T47D (cell line): ENCODE measurements at places on chromosomes 11 and 22.

DNA sequence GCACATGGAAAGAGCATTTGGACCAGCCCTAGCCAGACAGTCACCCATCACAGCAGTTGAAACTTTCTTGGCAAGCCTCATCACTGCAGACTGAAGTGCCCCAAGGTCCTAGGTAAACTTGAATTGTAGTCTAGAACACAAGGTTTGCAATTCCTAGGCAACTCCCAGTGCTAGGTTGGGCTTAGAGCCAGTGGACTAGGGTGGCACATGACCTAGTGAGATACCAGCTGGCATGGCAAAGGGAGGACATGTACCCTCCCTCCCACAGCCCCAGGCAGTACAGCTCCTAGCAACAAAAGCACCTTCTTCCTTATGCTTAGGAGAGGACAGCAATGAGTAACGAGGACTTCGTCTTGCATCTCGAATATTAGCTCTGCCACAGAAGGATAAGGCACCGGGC lies 889.5 kb downstream of the JRKL start:
- DNase-seq = no peak

DNA sequence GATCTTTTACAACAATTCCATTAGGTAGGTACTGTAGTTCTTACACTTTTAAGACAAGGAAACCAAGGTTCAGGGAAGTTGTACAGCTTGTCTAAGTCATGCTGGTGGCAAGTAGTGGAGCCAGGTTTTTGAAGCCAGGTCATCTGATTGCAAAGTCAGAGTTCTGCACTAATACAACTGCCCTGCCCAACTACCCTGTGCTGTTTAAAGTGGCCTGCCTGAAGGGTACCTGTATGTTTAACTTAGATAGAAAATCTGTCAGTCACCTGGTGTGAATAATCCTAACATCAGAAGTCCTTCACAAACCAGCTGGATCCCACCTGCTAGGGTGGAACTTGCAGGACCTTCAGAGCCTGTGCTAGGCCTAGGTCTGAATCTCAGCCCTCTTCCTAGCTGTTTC lies 44.2 kb downstream of the ARFGAP2 start:
- DNase-seq = no peak

DNA sequence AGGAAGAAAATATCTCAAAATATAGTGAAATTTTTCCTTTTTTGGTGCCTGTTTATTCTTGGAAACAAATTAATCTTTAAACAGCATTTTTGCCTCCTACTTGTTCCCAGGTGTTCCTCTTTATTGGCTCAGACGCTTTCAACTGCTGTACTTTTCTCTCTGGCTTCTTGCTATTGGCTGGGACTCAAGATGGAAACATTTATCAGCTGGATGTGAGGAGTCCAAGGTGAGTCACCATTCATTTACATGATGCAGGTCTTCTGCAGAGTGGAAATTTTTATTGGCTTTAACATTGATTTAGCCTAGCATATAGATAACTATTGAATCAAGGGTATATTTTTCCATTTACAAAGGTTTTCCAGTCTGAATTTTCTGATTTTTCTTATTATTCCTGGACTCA lies 34.4 kb upstream of the DNAJB13 start:
- no peak for DNase-seq

DNA sequence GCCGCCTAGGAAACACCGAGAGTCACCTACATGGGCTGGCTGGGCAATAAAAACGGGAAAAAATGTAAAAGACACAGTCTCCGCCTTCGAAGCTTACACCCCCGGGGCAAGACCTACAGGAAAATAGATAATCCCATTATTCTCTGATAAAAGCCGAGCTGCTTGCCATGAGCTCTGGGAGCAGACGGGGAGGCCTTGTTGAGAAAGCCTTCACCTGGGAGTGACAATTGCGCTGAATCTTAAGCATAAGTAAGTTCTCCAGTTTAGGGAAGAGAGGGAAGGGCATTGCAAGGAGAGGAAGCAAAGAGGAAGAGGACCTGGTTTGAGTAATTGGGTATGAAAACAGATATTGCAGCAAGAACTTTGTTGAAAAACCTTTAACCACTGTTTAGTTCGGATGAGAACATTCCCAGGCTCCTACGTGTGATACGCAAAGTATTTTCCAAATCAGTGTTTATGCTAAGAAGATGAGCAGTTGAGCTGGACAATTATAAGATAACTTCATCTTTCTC lies 813 bp upstream of the BTBD10 start:
- DNase-seq = no peak

DNA sequence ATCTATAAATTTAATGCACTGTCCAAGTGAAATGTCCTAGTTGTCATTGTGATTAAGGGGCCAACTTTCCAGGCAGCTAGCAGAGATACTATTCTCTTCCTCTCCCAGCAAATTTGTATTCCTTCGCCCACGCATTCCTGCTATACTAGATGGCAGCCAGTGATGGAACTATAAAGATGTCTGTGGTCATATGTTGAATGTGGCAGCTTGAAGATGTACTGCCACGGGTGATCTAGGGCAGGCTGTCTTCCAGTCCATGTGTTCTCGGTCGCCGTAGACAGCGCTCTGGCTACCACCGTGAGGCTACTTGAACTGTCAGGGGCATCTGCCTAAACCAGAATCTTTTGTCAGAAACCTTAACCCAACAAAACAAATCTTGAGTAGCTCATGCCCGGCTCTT lies 8.3 kb upstream of the SIDT2 start:
- no peak for DNase-seq

DNA sequence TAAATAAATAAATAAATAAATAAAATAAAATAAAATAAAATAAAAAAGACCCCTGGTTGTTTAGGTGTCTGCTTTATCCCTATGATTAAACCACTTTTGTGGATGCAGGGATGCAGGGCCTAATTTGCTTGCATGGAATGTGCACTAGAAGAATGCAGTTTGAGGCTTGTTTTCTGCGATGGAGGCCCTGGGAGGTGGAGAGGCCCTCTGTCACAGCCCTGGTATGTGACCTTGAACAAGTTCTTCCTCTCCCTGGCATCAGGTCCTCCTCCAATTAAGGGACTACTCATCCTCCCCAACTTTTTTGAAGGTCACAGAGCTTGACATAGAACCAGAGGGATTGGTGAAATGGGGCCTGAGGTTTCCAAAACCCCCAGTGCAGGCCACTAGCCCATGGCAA lies 22.7 kb downstream of the KCNJ4 start:
- no peak for DNase-seq

GRCh38 chr22:17342361-17342760 lies 26.9 kb upstream of the CECR2 start:
- DNase-seq = no peak

DNA sequence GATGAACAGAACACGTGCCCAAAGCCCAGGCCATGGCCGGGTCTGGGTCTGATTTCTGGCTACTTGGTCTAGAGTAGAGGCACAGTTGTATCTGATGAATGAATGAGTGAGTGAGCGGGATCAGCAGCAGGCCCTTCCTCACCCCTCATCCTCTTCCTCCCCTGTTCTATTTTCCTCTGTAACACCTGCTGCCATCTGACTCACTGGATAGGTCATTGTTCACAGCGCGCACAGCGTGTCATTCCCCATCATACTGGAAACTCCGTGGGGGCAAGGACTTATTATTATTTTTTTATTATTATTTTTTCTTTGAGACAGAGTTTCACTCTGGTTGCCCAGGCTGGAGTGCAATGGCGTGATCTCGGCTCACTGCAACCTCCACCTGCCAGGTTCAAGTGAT lies 13.9 kb downstream of the NCF4 start:
- no peak for DNase-seq

DNA sequence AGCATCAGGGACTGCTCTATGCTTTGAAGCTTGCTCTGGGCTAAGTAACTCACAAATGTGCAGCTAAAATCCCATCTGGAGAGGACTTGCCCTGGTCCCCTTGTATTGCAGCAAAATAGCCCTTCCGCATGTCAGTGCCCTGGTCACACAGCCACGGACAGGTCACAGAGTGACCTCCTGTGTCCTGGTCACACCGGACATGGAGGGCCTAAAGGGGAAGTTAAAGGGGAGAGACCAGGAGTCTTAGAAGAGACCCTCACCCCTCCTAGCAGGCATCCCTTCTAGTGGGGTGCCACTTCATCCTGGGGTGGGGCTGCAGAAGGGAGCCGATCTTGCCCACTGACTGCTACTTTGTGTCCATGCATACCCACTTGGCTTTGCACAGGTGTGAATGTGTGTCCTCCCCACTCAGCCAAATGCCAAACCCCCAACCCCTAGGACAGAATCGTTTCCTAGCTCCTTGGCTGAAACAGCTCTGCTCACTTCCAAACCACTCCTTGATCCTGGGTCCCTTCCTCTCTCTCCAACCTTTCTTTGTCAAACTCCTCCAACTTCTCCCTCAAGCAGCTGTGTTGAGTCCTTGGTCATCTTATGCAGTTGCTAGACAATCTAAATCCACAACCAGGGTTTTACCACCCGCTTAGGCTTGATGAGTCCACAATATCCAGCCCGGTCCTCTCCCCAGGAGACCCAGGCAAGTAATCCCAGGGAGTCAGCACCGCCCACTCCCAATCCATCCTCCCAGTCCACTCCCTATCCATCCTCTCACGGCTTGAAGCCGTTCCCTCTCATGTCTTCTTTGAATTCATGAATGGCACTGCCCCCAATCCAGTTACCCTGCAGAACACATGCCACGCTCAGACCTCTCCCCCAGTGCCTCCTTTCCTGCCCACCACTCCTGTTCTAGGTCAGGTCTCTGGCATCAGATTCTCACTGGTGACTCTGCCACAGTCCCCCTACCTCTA lies 3.3 kb upstream of the FXYD6 start:
- DNase-seq = no peak

DNA sequence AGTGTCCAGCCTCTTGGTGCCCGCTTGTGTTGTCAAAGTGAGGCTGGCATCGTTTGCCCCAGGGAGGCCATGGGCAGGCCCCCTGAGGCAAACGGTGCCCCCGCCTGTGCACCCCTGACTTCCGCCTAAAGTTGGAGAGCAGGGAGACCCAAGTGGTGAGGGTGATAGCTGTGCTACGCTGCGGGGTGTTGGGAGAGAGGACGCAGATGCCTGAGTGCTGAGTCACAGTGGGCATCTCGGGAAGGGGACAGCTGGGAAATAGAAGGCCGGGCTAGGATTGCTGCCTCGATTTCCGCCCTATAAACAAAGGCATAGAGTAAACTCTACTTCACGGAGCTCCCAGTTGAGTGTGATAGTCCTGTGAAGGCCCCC lies 5.8 kb downstream of the GRIK4 start:
- DNase-seq = no peak

- DNase-seq = peak; percentile 19
Measured at GRCh38 chr11:61297746-61298145, 2.6 kb upstream of the VWCE start.

DNA sequence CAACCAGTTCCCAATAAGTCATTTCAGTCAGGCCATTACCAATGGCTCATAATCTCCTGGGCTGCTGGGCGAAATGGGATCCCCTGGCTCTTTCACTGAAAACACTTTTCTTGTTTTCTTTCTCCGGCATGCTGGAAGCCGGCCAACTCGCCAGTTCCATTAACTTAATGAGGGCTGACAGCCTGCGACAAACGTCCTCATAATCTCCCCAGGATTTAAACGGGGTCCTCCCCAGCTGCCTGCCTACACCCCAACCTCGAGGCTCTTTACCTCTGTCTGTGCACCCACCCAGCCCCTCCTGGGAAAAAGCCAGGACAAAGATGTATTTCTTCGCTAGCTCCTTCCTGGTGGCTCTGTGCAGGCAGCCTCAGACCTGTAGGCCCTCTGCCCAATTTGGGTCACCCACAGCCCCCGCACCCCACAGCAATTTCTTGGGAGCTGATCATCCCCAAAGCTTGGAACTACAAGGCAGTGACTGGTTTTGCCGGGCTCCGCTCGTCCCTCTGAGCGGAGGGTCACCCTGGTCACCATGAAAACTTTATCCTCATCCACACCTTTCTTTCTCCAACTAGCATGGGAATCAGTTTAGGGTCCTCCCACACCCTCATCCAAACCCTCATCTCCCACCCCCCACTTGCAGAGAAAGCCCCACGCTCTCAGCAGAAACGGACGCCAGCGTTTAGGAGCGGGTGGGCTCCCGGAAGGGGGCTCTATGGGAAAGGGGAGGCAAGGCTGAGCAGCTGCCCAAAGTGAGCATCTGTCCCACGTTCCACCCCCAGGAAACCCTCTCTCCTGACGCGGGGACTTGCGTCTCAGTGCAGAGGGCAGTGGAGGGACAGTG lies 51.1 kb upstream of the KCNQ1OT1 start:
- no peak for DNase-seq

DNA sequence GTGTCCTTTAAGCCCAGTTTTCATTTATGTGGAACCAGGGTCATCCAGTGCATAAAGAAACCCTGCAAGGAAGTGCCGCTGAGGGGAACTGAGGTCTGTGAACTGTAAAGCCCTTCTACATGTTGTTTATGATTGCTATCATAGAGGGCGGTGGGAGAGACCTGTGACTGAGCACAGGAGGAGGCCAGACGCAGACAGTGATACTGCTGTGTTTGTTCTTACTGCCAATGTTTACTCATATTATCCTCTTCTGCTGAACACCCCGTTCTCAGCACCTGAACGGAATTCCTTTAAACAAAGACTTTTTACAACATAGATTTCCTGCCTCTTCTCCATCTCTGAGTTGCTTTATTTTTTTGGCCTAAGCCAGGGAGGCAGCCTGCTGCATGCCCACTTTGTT lies 967 bp upstream of the GALNT18 start:
- no peak for DNase-seq

GRCh38 chr22:49019737-49020713 lies 807.6 kb downstream of the BRD1 start:
- no peak for DNase-seq

DNA sequence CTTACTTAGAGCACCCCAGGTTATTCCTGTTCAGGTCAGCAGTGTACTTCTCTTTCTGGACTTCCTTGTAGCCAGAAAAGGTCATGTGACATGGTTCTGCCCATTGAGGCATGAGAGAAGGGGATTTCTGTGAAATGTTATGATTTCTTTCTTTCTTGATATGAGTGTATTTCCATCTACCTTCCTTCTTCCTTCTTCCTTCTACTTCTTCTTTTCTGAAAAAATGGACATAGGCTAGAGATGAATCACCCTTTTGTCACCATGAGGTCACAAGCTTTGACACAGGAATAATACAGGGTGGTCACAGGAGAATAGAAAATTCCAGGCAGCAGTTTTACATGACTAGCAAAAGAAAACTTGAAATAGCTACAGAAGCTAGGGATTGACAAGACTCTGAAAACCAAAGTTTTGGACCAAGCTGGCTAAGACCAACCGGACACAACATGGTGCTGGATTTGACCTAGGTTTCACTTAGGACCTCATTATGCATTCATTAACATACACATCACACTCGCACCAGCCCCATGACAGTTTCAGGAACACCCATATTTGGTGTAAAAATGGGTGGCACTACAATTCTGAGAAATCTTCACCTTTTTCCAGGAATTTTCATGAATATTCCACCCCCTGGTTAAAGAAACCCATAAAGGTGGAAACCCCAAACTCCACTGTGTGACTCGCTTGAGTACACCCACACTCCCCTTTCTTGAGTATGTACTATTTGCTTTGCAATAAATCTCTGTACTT lies 21.2 kb upstream of the MAP6 start:
- DNase-seq = no peak

GRCh38 chr11:120191058-120191457 lies 19.8 kb upstream of the OAF start:
- DNase-seq = no peak

GRCh38 chr11:115927823-115928329 lies 423.7 kb upstream of the CADM1 start:
- no peak for DNase-seq

- DNase-seq = peak; percentile 69
Measured at GRCh38 chr11:99739464-99740089, 718.8 kb downstream of the CNTN5 start.

GRCh38 chr11:117073539-117073938 lies 24.7 kb downstream of the SIK3 start:
- DNase-seq = no peak

GRCh38 chr11:30852645-30853044 lies 266.5 kb upstream of the MPPED2 start:
- no peak for DNase-seq

GRCh38 chr11:22626573-22627239 lies 1.1 kb upstream of the FANCF start:
- no peak for DNase-seq
